ENCODE measurements at places on chromosomes 16 and 17.

GRCh38 chr16:69796285-69797118 is 34.4 kb downstream of the WWP2 start:
- peak; percentile 62 for DNase-seq

- peak; percentile 83 for DNase-seq
These were observed at the start of gene SMARCE1 for GRCh38 chr17:40647624-40648383. Gene SMARCE1, minus strand, starts transcription at chr17:40647818. Its CDS starts 2,016 bp downstream, at chr17:40645802.

GRCh38 chr17:1882836-1883235 is 53.0 kb downstream of the RPA1 start:
- DNase-seq: no peak

- no peak for DNase-seq
These were observed 17.0 kb upstream of the TMC5 start for GRCh38 chr16:19400711-19401110.

- no peak for DNase-seq
These were observed 1852.1 kb downstream of the TP53TG3F start for GRCh38 chr16:35311475-35311874.

- DNase-seq: no peak
These were observed 2.5 kb downstream of the KNOP1 start for GRCh38 chr16:19715566-19715965.

GRCh38 chr16:67716097-67716496 is 3.0 kb downstream of the GFOD2 start:
- no peak for DNase-seq

DNA sequence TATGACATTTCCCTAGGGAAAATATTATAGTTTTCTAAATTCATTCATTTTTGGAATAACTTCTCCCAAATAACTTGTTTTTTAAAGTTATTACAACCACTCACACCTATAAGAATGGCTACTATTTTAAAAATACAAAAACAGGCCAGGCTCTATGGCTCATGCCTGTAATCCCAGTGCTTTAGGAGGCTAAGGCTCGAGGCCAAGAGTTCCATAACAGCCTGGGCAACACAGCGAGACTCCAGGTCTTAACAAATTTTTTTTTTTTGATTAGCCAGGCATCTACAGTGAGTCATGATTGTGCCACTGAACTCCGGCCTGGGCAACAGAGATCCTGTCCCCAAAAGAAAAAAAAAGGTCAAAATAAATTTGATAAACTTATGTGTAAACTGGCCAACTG is 43.6 kb upstream of the YPEL2 start:
- no peak for DNase-seq

DNA sequence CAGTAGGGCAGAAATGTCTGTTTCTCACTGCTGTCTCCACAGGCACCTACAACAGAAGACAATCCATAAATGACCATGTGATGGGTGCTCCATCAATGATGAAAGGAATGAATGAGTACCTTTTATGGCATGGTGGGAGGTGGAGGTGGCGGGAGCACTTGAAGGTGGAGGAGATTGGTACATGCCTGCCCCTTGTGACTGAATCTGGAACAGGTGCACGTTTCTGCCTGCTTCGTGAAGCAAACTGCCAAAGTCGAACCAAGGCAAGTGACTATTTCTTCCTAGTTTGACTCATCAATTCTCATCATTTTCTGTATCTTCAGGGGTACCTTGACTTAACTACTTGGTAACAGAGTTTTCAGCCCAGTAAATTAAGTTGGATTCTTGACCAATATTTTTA is 25.4 kb downstream of the CDRT15 start:
- no peak for DNase-seq

- no peak for DNase-seq
These were observed 247.2 kb downstream of the NTN1 start for GRCh38 chr17:9268546-9268945.

GRCh38 chr17:31696184-31696602 is 162.9 kb downstream of the COPRS start:
- DNase-seq: peak; percentile 9

GRCh38 chr16:76241755-76242154 is 35.4 kb upstream of the CNTNAP4 start:
- DNase-seq: no peak

- DNase-seq: no peak
These were observed 98.2 kb downstream of the AXIN2 start for GRCh38 chr17:65463242-65463641.

- no peak for DNase-seq
These were observed 2.1 kb downstream of the CA7 start for GRCh38 chr16:66846266-66846665.

- DNase-seq: no peak
These were observed 2.4 kb downstream of the EPN2 start for GRCh38 chr17:19239544-19239943.

- DNase-seq: no peak
These were observed 8.5 kb downstream of the CMTM4 start for GRCh38 chr16:66687906-66688625.

- no peak for DNase-seq
These were observed 23.6 kb downstream of the CENPV start for GRCh38 chr17:16329519-16330271.

GRCh38 chr16:61148930-61149329 is 887.3 kb downstream of the CDH8 start:
- DNase-seq: no peak

DNA sequence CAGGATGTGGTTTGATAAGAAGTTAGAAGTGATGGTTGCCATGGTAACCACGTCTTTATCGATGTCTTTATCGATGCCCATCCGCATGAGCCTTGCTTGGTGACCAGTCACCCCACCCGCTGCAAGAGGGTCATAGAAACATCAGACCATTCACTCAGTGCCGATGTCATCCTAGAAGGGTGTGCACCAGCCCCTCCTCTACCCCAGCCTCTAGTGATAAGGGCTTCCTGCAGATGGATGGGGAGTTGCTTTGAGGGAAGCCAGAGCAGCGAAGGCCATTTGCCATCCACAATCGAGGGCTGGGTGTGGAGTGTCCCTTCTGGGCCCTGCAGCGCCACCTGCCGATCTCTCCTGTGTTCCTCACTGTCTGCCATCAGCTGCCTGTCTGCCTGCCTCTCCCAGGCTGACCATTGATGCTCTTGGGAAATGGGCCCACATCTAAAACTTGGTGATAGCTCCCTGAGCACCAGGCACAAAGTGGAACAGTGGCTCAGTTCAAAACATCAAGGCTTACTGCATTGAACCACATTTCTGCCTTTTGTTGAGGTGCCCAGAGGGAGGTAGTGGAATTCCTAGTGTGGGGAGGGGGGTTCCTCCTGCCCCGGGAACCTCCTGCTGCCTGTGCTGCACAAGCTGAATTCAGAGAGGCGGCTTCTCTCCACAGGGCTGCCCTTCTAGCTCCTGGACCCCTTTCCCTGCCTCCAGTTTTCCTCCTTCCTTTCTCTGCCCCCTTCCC is 8.9 kb downstream of the CALB2 start:
- no peak for DNase-seq

- no peak for DNase-seq
These were observed 74.3 kb downstream of the DNAH3 start for GRCh38 chr16:21076186-21076883.

DNA sequence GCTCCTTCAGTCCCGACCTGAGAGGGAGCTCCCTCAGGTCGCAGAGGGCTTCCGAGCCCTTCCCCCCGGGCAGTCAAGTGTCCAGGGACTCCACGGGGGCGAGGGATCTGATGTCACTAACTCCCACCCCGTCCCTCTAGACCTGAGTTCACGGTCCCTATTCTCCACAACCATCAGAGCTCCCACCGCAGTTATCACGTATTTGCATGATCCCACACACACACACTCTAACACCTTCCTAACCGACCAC is 3.7 kb upstream of the PER1 start:
- DNase-seq: no peak

DNA sequence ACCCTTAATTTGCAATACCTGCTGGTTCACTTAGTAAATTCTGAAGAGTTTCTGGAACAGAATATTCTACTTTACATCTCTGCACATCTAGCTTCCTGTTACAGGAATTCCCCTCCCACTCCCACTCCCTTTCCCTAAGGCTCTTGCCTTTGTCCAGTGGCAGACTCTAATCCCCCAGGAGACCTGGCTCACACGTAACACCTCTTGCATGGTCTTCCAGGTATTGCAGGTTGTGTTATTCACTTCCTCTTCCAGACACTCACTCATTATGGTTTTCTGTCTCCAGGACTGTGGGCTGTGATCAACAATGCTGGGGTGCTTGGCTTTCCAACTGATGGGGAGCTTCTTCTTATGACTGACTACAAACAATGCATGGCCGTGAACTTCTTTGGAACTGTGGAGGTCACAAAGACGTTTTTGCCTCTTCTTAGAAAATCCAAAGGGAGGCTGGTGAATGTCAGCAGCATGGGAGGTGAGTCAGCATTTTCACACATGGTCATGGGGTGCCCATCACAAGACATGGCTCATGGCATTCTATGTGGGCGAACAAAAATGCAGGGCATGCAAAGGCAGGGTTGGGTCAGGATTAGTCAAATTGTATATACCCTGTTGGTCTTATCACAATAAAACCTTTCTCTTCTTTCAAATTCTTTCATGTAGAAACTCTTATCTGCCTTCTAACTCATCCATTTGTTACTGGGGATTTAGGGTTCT is 35.8 kb downstream of the HSD17B2 start:
- DNase-seq: no peak

- no peak for DNase-seq
These were observed 56.8 kb downstream of the MED13 start for GRCh38 chr17:62008294-62008693.

- DNase-seq: no peak
These were observed 222.6 kb upstream of the FOXF1 start for GRCh38 chr16:86287664-86288201.

DNA sequence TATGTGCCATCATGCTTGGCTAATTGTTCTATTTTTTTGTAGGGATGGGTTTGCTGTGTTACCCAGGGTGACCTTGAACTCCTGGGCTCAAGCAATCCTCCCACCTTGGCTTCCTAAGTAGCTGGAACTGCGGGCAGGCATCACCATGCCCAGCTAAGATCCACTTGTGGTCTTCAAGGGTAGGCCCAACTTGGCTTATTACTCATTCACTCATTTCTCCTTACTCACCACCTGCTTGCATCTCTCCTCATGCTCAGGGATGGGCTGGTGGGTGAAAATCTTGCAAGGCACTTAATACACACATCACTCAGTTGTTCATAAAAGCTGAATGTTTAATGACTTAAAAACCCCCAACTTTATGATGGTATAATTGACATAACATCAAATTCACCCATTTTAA is 207.8 kb downstream of the SHISA9 start:
- DNase-seq: no peak

DNA sequence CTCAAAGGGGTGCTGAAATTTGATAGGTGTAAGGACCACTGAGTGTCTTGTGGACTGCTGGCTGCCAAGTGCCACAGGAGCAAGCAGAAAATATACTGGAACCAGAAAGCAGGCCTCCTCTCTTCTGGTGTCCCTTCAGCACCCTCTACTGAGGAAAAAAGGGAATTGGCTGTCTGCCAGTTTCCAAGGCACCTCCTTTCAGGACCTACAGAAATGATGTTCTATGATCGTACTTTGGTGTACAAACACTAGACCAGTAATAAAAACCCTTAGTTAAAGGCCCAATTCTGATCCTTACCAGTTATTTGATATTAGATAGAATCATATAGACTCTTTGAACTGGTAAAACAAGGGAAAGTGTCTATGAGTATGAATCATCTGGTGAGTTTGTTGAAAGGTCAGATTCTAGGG is 35.8 kb upstream of the BCAS3 start:
- peak; percentile 63 for DNase-seq

DNA sequence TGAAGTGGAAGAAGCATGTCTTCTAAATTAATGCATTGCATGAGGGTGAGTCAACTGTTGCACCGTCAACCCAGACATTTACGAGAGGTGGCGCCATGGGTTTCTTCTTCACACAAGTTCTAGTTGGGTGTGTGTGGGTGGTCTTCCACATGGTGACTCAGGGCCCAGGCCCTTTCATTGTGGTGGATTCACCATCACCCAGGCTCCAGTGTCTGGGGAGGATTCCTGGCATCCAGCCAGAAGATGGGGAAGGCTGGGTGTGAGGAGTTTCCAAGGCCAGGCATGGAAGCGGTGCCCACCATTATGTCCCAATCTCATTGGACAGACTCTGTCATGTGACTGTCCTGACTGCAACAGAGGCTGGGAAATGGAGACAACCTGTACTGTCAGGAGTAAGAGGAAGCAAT is 21.4 kb upstream of the JPH3 start:
- no peak for DNase-seq

GRCh38 chr17:55159251-55159650 is 105.5 kb upstream of the HLF start:
- no peak for DNase-seq

GRCh38 chr16:49016461-49016860 is 265.2 kb downstream of the CBLN1 start:
- no peak for DNase-seq

- DNase-seq: no peak
These were observed 1.1 kb upstream of the RASD1 start for GRCh38 chr17:17497065-17497844.

DNA sequence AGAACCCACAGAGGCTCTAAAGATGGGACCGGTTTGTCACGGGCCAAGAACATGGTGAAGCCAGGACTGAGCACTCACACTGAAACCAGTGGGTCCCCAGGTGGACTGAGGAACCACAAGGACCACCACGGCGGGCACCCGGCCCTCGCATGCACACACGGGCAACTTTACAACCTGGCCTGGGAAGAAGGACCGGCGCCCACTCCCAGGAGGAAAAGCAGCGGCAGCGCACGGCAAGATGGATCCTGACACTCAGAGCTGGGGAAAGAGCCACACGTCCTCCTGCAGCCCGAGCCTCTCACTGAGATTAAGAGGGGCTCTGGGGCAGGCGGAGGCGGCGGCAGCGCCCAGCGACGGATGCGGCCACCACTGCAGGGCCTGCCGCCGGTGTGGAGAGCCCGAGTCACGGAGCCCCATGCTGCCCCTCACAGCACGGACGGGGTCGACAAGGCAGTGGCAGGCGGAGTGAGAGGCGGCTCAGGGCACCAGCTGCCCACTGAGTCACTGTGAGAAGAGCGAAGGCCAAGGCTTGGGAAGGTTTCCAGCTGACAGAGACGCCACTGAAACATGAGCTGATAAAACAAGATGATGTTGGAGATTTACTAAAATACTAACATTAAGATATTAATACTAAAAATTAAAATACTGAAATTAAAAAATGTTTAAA is 118.3 kb downstream of the ANKRD11 start:
- no peak for DNase-seq

DNA sequence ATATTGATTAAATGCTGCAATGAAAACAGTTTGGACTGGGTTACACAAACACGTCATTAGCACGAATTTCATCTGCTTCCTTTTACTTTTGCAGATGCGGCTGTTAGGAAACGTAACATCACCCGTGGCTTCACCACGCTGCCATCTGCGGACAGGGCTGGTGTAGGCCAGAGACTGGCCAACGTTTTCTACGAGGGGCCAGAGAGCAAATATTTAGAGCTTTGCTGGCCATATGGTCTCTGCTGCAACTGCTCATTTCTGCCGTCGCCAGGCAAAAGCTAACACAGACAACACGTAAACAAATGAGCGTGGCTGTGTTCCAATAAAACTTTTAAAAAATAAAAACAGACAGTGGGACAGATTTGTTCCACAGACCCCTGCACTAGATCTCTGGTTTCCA is 96.6 kb downstream of the ENGASE start:
- no peak for DNase-seq

- no peak for DNase-seq
These were observed 441.6 kb upstream of the CDH8 start for GRCh38 chr16:62477796-62478195.

GRCh38 chr17:45228763-45229539 is 7.3 kb downstream of the FMNL1 start:
- no peak for DNase-seq

GRCh38 chr17:42459256-42459800 is 650 bp downstream of the ATP6V0A1 start:
- peak; percentile 24 for DNase-seq

GRCh38 chr16:48959204-48959603 is 322.4 kb downstream of the CBLN1 start:
- no peak for DNase-seq

- no peak for DNase-seq
These were observed 269.8 kb upstream of the MYOCD start for GRCh38 chr17:12395733-12396354.
